ENCODE measurements at places on chromosomes 1 and 21.

- no peak for DNase-seq
Measured at GRCh38 chr1:161096530-161096929, 1.6 kb upstream of the KLHDC9 start.

DNA sequence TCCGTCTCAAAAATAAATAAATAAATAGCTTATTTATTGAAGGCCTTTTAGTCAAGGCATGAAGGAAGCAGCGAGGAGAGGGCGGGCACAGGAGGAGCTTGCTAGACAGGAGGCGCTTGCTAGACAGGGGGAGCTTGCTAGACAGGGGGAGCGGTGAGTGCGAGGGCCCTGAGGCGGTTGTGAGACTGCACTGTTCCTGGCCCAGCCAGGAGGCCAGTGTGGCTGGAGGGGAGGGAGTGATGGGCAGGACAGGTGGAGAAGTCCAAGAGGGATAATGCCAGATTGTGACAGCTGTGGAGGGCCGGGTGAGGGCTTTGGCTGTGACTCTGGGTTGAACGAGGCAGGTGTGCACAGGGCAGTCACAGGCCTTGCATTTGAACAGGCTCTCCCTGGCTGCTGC is 18.2 kb downstream of the KIF17 start:
- no peak for DNase-seq

GRCh38 chr1:113684153-113684541 is 75.1 kb downstream of the PHTF1 start:
- no peak for DNase-seq

GRCh38 chr1:196043268-196043667 is 565.0 kb downstream of the KCNT2 start:
- DNase-seq = no peak

DNA sequence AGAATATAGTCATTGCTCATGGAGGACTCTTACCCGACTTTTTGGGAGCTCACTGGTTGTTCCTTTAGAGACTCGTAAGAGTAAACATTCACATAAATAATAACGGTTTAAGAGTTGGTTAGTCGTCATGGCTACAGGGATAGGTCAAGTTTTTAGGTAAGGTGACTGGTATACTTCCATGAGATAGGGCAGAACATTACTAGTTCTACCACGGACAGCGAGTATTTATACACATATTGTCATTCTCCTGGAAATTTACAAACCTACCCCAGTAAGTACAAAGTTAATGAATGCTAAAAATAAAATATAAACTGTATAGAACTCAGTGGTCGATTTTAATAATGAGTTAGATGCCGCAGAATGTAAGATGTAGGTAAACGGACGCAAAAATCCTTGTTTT is 1.2 kb upstream of the RYR2 start:
- DNase-seq = no peak

DNA sequence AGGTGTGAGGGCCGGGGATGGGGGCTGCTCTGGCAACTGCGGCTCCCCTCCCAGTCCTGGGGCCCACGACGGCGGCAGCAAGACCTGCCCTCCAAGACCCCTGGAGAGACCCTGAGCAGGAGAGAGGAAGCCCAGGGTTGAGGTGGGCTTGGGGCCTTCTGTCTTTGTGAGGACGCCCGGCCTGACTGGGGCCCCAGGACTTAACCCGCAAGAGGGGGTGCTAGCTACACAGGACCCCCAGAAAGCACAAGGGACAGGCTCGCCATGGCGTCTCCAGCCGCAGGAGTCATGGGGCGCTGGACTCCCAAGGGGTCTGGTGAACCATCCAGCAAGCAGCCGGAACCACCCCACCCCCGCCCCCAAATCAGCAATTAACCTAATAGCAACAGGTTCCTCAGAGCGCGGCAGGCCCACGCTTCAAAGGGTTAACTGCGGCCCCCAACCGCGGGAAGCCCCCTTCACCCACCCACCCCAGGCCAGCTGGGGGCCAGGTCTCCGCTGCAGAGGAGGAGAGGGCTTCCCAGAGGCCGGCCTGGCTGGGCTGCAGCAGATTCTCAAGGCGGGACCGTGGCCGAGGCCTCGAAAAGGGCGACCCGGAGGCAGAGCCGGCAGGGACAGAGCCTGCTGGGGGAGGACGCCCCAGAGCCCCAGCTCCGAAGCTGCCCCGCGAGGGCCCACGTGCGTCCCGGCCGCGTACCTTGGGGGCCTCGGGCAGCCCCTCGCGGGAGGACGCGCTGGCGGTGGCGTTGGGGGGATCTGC is 525 bp downstream of the C1QTNF12 start:
- DNase-seq = no peak

GRCh38 chr1:157519451-157519850 is 32.9 kb downstream of the FCRL5 start:
- DNase-seq = no peak

DNA sequence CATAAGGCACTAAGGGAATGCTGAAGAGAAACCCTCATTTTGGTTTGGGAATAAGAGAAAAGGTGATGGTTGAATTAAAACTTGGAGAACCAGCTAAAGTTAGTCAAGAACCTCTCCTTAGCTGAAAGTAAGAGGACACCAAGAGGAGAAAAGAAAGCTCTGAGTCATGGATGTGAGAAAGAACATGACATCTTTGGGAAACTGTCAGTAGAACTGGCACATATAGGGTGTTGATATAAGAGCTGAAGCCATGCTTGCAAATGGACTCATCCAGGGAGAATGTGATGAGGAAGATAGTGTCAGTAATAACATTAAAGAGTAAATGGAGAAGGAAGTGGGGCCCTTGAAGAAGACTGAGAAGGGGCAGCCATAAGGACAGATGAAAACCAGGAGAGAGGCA is 54.3 kb downstream of the LRRC8C start:
- no peak for DNase-seq
